RCC 7860 (cell line): ENCODE measurements at places on chromosomes 3 and 15.

- DNase-seq = no peak
These were observed 23.8 kb upstream of the POLG start for GRCh38 chr15:89358435-89358754.

DNA sequence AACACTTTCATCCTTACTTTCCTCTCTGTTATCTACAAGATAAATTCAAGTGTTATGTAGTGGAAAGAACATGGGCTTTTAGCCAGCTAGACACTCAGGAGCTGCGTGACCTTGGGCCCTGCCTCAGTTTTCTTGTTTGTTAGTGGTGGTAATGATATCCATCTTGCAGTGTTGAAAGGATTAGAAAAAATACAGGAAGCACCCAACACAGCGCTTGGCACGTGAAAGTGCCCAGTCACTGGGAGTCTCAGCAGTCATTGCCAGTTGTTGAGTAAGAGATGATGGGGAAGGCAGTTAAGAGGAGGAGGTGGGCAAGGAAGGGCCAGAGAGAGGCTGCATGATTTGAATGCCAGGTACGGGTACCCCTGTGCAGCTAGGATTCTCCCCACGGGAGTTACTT lies 5.3 kb downstream of the PDIA5 start:
- no peak for DNase-seq

- no peak for DNase-seq
These were observed at the start of gene MYO5C for GRCh38 chr15:52295421-52296001. TSS of gene MYO5C (minus strand) at chr15:52295804. CDS start at chr15:52295636, 168 bp downstream.

DNA sequence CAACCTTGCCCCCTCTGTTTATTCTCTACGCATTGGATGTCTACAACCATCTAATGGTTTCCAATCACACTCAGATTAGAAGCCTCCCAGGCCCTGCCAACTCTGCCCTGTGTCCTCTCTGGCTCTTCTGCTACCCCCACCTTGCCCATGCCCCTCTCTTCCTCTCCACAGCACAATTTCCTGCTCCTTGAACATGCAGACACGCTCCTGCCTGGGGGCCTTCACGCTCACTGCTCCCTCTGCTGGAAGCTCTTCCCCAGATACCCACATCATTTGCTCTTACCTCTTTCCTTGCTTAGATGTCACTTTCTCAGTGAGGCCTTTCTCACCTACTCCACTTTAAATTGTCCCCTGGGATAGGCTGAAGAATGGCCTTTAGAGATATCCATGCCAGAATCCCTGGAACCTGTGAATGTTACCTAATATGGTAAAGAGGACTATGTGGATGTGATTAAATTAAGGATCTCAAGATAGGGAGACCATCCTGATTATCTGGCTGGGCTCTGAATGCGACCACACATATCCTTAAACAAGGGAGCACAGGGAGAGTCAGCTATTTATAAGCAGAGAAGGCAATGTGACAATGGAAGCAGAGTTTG lies 9.9 kb downstream of the KY start:
- peak; percentile 24 for DNase-seq

GRCh38 chr3:105767776-105768175 lies 101.0 kb downstream of the CBLB start:
- no peak for DNase-seq

- DNase-seq = no peak
These were observed 2.5 kb upstream of the ADIPOQ start for GRCh38 chr3:186839874-186840641.

DNA sequence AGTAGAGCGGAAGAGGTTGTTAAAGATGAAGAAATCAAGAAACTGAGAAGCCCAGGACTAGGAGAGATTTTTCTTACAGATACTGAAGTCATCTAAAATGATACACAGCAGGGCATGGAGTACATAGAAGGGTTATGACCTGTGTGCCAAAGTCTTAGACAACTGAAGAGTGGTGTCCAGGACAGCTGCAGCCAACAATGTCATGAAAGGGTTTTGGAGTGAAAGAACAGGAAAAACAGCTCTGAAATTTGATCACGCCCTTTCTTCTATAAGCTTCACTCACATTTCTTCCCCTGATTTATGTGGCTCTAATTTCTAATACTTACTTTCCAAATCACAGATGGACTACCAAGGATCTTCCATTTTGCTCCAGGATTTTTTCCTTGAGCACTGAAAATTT lies 3.0 kb downstream of the CFAP20DC start:
- no peak for DNase-seq

GRCh38 chr3:115281697-115282675 lies 134.9 kb upstream of the ZBTB20 start:
- DNase-seq = no peak
